Stimulated activated CD8-positive, alpha-beta memory T cell treated with anti-CD3 and anti-CD28 coated beads, Interleukin-4, amount 100 ng/mL, for 4 hours (primary cell): ENCODE measurements at places on chromosomes 7 and 10.

DNA sequence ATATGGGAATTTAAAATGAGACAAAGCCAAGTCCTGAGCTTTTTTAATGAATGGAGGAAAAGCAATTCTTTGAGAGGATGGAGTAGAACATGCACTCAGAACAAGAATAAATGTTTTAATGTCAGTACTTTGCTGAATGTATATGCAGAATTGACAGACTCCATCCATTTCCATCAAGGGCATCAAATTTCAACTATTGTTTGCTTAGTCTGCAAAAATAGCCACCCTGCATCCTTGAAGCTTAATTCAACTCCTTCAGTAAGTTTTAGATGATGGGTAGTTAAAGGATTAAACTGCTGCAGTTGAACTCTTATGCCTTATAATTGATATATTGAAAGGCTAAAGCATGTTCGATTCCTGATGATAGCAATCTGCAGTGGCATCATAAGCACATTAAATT is 99.7 kb upstream of the IFRD1 start:
- DNase-seq = no peak

GRCh38 chr7:93402944-93403343 is 170.8 kb downstream of the VPS50 start:
- DNase-seq = no peak

DNA sequence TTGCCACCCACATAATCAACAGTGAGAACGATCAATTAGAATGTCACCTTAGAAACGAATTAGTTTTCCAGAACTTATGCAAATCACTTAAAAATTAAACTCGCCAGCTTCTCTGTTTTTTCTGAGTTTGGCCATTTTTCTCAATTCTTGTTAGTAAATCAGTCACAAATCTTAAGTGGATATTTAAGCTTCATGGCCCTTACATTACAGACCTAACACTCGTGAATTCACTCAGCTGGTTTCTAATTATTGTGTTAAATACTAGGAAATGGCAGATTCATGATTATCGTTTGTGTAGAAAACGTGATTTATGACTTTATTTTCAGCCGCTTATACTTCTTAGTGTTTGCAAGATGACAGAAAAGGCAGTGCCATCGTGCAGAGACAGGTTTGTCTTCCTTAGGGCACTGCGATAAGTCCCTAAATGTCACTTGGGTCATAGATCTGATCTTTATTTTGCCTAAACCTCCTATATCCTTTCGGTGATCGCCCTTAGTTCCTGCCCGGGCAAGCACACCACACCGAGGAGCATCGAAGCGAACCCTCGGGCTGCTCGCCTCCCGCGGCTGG is 587 bp upstream of the CELF2 start:
- DNase-seq = no peak

DNA sequence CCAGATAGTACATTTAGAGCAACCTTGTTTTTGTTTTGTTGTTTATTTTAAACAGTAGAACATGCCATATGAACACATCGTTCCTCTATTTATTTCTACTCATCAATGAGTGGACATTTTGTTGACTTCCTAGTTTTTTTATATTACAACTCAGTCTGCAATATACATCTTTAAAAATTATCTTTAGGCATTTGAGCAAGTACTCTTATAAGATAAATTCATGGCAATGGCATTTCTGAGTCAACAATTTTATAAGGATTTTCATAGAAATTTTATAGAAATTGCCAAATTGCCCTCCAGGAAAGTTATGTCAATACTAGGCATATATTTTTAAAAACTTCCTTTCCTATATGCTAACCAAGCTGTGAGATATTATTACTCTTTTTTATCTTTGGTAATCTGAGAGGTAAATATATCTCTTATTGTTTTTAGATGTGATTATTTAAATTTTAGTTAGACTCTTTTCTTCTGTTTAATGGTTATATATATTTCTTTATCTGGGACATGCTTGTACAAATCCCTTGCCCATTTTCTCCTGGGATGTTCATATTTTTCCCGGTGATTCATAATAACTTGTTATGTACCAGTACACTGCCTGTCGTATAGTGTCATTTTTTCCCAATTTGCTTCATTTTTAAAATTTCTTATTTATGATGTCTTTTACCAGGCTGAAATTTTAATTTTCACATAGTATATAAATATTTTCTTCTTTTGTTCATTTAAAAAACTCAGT is 50.5 kb downstream of the FZD1 start:
- DNase-seq = no peak

GRCh38 chr7:132697003-132697402 is 120.7 kb upstream of the PLXNA4 start:
- no peak for DNase-seq

DNA sequence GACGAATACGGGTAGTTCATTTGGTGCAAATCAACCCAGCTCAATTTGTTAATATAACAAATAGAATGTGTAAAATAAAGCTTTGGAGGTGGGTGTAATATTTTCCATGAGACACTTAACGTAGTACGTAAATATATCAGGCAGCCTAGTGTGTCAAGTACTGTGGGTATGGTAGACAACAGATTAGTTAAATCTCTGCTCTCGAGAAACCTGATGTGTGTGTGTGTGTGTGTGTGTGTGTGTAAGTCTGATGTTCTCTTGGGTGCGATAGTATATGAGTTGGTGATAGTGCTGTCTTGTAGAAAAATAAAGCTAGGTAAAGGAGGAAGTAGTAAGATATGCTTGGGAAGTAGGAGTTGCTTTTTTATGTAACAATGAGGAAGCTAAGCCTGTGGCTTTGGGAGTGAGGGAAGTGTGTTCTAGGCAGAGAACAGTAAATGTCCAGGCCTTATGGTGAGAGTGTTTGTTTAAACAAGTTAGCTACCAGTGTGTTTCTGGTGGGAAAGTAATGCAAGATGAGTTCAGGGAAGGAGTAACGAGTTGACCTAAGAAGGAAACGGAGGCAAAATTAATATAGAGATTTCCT is 26.1 kb downstream of the WAC start:
- no peak for DNase-seq

DNA sequence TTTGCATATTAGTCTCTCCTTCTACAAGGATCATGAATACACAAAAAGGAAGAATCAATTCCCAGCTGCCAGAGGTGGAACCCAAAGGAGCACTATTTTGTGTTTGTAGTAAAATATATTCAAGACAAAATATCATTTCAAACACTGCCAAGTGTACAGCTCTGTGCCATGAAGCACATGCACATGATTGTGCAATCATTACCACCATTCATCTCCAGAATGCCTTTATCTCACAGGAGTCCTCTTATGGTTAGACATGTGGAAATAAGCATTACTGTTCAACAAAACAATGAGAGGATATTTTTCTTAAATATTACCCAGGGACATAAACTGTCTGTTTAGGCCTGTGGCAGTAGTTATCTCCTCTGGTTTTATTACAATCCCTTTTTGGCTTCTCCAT is 151.4 kb upstream of the PPP1R3A start:
- DNase-seq = no peak

GRCh38 chr10:86329896-86330680 is 36.5 kb downstream of the GRID1 start:
- DNase-seq = no peak

- no peak for DNase-seq
Observed at GRCh38 chr10:113865901-113866300, 11.4 kb downstream of the NHLRC2 start.

- no peak for DNase-seq
Observed at GRCh38 chr10:102086196-102086595, 21.0 kb downstream of the HPS6 start.
